ENCODE measurements at places on chromosomes 16 and 17.

DNA sequence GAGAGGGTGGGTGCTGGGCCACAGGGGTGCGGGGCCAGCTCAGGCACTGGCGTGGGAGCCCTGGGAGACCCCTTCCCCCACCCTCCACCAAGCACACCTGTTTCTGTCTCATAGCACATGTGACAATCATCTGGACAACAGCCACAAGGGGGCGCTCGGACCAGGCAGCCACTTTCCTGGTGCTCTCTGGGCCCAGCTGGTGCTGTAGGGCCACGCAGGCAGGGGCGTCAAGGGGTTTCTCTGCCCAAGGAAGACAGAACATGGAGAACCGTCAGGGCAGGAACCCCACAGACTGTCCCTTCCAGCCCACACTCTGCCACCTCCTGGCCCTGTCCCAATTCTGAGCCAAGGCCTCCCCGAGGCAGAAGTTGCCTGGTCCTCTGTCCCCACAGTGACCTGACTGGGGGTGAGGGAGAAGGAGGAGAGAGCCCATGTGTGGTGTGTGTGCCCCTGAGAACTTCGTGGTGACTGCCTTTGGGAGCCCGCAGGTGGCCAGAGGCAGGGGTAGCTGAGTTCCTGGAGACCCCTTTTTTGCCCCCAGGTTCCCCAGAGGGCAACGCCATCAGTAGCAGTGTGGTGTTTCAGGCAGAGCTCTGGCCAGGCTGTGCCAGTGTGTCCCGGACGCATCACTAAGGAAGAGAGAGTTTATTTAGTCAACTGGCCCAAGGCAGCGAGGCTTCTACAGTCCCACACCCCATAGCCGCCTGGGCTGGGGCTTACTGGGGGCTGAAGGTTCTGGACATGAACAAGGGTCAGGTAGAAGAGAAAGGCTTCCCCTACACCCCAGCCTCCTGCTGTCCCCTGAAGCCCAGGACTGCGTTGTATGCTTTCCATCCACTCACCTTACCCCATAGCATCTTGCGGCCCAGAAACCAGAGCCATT lies 3.1 kb upstream of the SETD6 start:
- DNase-seq: peak; percentile 52

DNA sequence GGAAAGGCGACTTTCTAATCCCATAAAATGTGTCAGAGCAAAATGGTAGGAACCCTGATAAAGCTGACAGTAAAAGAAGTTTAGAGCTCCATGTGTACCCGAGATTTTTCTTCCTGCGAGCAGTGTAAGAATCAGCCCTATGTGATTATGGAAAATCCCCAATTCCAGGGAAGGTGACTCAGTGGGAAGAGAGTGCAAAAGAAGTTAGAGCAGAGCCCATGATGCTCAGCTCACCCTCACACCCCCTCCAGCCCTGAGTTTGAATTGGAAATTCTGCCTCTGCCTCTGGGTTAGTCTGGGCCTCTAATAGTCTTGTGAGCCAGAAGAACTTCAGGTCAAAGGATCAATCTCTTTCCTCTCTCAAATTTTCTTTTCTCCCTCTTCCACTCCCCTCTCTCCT lies 12.5 kb downstream of the C17orf78 start:
- DNase-seq: no peak

DNA sequence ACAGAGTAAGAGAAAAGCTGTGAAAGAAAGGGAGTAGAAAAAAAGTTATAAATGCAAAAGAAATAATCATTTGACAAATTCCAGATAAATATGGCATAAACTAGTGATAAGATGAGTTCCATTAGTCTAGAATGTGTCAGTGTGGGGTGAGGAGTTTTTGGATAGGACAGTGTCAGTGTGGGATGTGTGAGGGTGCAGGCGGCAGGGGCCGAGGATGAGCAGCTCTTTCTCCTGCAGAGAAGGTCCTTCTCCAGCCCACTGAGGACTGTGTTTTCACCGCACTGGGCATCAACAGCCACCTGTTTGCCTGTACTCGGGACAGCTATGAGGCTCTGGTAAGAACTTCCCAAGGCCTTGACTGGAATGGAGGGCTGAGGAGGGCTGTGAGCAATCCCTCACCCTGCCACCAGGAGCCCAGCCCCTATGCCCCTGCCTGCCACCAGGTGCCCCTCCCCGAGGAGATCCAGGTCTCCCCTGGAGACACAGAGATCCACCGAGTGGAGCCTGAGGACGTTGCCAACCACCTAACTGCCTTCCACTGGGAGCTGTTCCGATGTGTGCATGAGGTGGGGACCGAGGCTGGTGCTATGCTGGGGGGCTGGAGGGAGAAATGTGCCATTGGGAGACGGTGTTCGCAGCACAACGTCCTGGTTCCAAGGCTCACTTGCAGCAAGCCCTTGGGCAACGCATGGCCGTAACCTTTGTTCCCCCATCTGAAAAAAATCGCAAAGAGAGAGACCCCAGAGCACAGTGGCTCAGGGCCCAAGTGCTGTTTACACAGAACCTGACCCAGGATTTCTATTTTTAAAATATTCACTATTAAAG lies 13.1 kb downstream of the RAPGEFL1 start:
- DNase-seq: no peak

DNA sequence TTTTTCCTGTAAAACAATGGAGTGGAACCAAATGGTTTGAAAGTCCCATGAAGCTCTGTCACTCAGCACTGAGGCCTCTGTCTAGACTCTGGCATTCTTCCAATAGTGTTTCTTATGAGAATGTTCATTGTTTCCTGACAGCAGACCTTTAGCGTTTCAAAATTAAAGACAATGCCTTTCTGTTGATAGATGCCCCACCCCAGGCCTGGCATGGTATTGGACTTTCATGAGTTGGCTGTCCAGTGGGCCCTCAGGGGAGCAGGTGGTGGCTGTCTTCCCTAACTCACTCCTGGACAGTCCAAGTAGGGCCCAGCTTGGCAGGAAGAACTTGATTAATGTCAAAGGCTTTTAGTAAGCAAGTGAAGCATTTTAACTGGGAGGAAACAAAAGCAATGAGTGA lies 186.5 kb upstream of the CCL2 start:
- DNase-seq: no peak

DNA sequence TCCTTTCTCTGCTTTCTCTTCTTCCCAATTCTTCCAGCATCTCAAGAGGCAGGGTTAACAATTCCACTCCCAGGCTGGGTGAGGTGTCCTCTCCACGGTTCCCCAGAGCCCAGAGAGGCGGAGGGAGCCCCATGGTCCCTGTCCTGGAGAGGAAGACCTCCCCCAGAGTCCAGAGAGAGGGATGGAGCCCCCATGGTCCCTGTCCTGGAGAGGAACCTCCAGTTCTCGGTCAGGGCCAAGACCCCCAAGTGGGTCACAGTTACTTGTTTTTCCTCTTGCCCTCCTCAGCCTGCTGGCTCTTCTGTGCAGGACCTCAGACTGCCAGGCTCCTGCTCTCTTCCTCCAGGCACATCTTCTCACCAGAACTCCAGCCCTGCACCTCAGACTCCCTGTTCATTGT lies 135.2 kb downstream of the RPTOR start:
- DNase-seq: no peak

GRCh38 chr16:67676516-67676915 lies 9.9 kb downstream of the C16orf86 start:
- no peak for DNase-seq

- no peak for DNase-seq
Measured at GRCh38 chr16:1275791-1276579, 20.1 kb downstream of the TPSD1 start.

DNA sequence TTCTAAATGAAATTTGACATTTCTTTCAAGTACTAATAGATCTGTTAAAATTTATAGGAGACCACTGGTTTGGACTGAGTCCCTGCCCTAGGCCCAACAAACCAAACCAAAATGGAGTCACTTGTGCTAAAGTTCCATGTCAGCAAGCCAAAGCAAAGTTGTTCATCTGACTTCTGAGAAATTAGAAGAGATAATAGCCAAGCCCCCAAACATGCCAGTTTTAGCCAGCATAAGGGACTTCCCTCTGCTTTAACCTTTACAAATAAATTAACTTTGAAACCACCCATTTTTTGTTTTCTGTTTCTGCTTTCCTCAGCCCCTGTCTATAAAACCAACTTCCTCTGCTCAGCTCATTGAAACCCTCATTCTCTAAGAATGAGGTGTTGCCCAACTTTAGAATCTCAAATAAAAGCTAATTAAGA lies 18.9 kb downstream of the CDR2 start:
- DNase-seq: no peak

DNA sequence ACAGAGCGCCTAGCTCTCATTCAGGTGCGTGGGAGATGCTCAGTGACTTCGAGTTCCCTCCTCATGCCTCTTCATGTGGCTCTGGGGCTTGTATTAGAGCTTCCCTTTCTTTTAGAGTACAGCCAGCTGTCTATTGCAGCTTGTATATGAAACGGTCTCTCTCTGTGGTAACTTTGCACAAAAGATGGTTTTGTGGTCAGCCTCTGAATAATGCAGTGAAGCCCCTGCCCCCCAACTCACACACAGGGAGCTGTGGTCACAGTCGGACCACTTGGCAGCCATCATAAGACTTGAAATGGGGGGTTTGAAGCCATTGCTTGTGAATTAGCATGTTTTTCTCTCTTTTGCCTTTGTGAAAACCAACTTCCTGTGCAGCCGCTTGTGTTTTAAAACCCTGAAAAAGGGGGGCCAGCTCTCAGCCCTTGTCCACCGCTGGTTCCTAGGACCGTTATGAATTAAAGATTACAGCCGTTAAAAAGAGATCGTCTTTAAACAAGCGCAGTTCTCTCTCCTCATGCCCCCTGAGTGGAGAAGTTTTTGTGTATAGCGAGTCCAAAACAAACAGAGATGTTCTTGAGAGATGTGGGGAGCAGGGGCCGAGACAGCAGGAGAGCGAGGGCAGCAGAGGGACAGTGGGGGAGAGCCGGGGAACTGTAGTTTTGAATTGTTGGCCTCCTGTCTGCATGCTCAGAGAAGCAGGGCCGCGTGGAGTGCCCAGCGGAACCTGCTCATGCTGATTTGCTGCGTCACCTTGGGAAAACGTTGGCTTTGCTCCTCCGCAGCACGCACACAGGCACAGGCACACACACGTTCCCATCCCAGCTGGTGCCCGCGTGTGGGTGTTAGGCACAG lies 199.0 kb downstream of the MSI2 start:
- peak; percentile 65 for DNase-seq

GRCh38 chr16:46889942-46890300 lies 5.8 kb downstream of the GPT2 start:
- DNase-seq: no peak

GRCh38 chr17:6700948-6701307 lies 12.2 kb downstream of the SLC13A5 start:
- DNase-seq: no peak

GRCh38 chr16:49554681-49555080 lies 181.1 kb downstream of the C16orf78 start:
- no peak for DNase-seq

- no peak for DNase-seq
Measured at GRCh38 chr16:30760577-30761426, 1.1 kb downstream of the CFAP119 start.

DNA sequence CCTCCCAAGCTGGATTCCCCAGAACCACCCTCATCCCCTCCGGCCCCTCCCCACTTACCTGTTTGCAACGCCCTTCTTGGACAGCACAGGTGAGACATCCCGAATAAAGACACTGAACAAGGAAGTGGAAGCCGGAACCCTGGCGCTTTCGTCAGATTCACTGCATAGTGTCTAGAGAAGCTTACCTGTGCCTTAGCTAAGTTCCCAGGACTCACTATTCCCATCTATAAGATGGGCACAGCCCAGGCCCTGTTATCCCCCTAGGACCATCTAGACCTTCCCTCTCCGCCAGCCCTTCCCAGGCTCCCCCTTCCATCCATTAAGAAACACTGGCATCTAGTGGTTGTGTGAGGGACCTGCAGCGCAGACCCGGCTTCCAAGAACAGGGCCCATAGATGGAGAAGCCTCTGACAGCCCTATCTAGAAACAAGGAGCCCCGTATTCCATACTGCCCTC lies 26.9 kb upstream of the RPL38 start:
- peak; percentile 73 for DNase-seq

GRCh38 chr16:54506741-54507500 lies 220.3 kb upstream of the IRX3 start:
- no peak for DNase-seq

GRCh38 chr17:46889992-46890564 lies 32.9 kb upstream of the GOSR2 start:
- no peak for DNase-seq

GRCh38 chr16:67150047-67150832 lies 558 bp downstream of the B3GNT9 start:
- DNase-seq: no peak

DNA sequence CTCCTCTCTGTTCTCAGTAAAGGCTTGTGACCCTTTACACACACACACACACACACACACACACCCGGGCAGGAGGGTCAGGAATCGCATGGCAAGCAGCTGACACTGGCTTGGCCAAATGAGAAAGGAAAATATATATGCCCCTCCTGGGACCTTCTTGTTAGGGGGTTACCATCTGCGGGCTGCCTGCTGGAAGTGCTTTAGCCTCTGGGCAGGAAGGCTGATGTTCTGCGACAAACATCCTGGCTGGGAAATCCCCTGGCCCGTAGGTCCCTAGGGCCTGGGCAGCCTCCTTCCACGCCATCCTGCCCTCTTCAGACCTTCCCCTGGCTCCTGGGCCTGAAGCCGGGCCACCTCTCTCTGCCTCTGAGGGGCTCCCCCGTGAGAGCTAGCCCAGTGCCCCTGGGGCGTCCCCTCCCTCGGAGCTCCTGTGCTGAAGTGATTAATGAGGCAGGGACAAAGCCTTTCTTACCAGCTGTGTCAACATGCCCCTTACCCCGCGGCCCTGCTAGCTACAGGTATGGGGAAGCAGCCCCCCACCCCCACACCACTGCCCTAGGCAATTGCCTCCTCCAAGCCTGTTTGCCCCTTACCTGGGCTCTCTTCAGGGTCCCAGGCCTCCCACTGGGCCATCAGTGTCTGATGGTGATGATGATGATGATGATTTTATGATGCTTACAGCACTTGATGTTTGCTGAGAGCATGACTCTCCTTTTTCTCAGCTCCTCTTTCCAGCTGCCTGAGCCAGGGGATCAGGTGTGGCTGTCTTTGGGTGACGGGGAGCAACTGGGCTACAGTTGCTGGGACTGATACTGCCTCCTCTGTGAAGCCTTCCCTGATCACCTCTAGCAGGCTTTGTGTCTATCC lies 32.8 kb upstream of the ETV4 start:
- DNase-seq: no peak

DNA sequence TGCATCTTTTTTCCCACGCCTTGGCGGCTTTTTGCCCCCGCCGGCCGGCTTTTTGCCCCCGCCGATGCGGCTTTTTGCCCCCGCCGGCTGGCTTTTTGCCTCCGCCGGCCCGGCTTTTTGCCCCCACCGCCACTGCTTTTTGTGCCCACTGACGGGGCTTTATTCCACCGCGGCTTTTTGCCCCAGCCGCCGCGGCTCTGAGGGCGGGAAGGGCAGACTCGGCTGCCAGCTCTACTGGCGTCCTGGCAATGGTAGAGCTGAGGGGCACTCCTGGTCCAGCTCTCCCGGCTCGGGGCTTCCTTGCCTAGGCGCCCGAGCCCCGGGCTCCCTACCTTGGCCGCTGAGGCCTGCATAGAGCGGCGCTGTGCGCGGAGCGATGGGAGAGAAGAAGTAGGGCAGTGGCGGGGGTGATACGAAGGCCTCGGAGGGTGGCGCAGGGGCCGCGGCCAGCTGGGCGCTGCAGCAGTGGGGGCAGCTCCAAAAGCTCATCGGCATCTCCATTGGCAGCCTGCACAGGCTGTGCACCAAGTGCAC lies 591.4 kb downstream of the TP53TG3F start:
- no peak for DNase-seq
